Spleen (tissue), 13 donors: ENCODE measurements at places on chromosomes 12 and 14.

DNA sequence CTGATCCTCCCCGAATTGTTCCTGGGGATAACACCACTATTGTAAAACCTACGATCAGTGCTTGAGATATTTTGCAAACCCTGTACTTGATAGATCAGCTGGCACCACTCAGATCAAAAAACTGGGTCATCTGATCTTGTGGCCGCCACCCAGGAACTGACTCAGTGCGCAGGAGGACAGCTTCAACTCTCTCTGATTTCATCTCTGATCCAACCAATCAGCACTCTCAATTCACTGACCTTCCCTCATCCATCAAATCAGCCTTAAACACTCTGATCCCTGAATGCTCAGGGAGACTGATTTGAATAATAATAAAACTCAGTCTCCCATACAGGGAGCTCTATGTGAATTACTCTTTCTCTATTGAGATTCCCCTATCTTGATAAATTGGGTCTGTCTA is 4.2 kb upstream of the XPOT start:
- H3K4me3 ChIP-seq: no peak overlapping the region
- no peak for DNase-seq
- no peaks in the 10 kb centered on the region for H3K4me1 ChIP-seq
- H3K27me3 ChIP-seq: no peaks in the 10 kb centered on the region

GRCh38 chr12:131946757-131947156 is 3.0 kb upstream of the EP400 start:
- no peak overlapping the region for H3K4me3 ChIP-seq
- H3K27ac ChIP-seq: no peak overlapping the region
- no peaks in the 10 kb centered on the region for H3K27me3 ChIP-seq
- peaks cover 35% of the 10 kb centered on the region for H3K36me3 ChIP-seq
- peaks cover 25% of the 10 kb centered on the region for H3K4me1 ChIP-seq
- DNase-seq: peak; percentile 44

DNA sequence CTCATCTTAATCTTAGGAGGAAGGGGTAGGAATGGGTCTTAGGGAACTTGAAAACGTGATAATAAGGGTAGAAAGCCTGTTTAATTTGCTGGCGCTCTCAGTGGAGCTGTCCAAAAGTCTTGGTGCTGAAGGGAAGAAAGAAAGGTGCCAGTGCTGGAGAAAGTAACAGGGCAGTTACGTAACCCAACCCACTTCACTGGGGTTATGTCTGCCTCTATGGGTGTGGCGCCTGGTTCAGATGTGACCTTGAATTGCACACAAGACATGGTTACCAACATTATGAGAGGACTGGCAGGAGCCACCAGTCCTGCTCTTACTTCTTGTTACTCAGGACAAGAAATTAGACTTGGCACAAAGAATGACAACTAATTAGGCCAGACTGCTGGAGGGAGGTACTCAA is 18.6 kb upstream of the GPATCH2L start:
- no peak overlapping the region for H3K4me3 ChIP-seq
- H3K27ac ChIP-seq: no peak overlapping the region
- H3K27me3 ChIP-seq: peaks cover 18% of the 10 kb centered on the region

DNA sequence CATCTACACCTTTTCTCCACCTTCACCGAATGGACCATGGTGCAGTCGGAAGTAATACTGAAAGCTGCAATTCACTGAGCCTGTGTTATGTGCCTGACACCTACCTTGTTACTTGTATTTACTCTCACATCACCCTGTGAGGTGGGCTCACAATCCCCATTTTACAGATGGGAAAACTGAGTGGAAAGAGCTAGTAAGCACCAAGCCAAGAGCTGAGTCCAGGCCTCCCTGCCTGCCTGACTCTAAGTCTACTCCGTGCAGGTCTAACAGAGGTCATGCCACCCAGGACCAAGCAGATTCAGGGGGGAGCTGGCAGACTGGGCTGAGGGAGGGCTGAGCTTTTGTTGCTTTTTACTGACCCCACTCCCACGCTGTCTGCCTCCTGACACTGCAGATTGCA is 29.1 kb upstream of the TC2N start:
- DNase-seq: no peak
- peaks cover 34% of the 10 kb centered on the region for H3K4me1 ChIP-seq
- no peaks in the 10 kb centered on the region for H3K36me3 ChIP-seq
- H3K27ac ChIP-seq: peak overlapping the region; percentile 70
- no peak overlapping the region for H3K4me3 ChIP-seq
- H3K27me3 ChIP-seq: no peaks in the 10 kb centered on the region

DNA sequence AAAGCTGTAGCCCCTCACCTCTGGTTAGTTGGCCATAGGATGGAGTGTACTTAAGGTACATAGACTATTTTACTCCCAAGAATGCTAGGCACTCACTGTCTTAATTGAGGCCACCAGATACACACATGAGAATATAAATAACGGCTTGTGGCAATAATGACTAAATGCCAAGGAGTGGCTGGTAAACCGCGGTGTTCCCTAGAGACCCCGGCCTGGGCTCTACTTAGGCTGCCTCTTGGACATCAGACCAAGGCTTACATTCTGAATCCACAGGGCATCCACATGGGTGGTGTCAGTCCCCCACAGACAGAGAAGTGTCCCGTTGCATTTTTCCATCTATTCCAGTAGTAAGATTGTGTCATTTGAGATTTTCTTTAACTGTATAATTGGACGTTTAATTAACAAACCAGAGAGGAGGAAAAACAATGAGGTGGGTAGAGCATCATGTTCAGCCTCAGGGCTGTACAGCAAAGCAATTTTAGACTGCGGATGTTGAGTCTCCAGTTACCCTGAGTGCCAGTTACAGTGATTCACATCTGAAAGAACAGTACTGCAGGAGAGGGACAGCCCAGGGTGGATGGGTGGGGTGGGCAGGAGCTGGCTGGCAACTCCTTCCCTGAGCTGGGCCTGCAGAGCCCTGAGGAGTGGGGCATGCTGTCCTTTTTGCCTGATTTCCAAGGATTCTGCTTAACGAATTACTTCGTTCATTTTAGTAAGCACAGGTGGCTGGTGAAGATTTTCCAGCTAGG is 20.5 kb downstream of the CKB start:
- no peaks in the 10 kb centered on the region for H3K27me3 ChIP-seq
- peaks cover 8% of the 10 kb centered on the region for H3K4me1 ChIP-seq
- H3K27ac ChIP-seq: peak overlapping the region; percentile 39
- H3K4me3 ChIP-seq: no peak overlapping the region
- DNase-seq: no peak
